Stomach (tissue), 19 donors: ENCODE measurements at places on chromosomes 2 and 18. TPM values are rescaled to one million over a fixed set of nuclear protein-coding genes. Genes with fewer than 3 reads are reported as not detected.

GRCh38 chr18:55999641-56000040, 411.6 kb upstream of the TCF4 start:
- H3K36me3 ChIP-seq, result no peaks in the 10 kb centered on the region
- H3K27me3 ChIP-seq, result no peaks in the 10 kb centered on the region
- no peak for DNase-seq

DNA sequence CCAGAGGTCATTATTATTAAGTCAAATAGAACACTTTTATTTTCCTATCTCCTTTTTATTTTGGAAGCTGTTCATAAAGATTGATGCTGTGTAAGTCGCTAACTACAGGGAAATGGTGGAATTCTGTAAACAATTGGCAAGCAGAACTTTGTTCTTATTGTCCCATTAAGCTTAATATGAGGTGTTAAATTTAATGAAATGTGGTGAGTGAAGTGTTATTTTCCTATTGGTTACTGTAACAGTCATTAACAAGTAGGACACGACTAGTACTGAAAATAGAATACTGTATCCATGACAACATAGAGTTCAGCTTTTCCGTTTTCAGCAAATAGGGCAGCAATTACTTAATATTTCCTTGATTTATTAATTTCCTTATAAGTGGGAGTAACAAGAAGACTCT, 279.1 kb upstream of the ZEB2 start:
- no peaks in the 10 kb centered on the region for H3K27me3 ChIP-seq
- no peak for DNase-seq
- no peak overlapping the region for H3K4me3 ChIP-seq
- H3K36me3 ChIP-seq, result no peaks in the 10 kb centered on the region
- H3K27ac ChIP-seq, result no peak overlapping the region

DYNAP gene
- total RNA-seq, result not detected

AFF3 gene
- 15.2 TPM for total RNA-seq

CFAP221 gene
- total RNA-seq, result 1.3 TPM

DNA sequence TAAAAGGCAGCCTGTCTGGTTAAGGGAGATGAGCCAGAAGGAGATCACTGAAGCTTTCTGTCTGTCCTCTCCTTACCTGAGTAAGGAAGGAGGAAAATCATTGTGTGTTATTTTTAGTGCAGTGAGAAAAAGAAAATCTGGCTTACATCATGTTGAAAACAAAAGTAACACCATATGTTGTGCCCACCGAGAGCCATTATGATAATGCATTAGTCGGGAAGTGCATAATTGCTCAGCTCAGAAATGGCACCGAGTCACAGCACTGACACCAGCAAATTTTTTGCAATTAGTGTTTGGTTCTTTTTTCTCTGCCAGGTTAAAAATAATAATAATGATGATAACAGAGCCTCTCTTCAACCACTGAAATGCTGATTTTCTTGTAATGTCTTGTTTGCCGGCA, 46.6 kb downstream of the HNMT start:
- DNase-seq, result no peak
- H3K4me3 ChIP-seq, result no peak overlapping the region
- peaks cover 34% of the 10 kb centered on the region for H3K36me3 ChIP-seq
- H3K27me3 ChIP-seq, result no peaks in the 10 kb centered on the region
- no peaks in the 10 kb centered on the region for H3K4me1 ChIP-seq

DNA sequence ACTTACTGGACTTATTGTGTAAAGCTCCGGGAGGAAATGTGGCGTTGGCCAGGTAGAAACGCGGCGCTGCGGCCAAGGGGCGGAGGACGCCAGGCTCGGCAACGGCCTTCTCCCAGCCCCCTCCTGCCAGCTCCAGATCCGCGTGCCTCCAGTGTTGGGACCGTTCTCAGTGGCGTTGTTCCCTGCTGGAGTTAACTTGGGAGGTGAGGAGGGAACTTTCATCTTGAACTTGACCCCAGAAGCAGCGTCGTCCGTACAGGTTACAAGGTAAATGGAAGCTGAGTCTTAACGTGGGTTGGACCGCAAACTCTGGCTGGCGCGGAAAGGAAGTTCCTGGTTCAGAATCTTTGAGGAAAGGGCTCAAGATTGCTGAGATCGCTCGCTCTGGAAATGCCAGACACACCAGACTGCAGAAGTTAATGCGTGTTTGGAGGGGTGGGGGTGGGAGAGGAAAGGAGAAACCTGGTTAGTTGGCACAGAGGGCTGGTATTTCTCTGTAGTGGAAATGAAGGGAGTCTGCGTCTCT, 1.3 kb downstream of the TANC1 start:
- H3K4me1 ChIP-seq, result peaks cover 44% of the 10 kb centered on the region
- H3K27ac ChIP-seq, result peak overlapping the region; percentile 99
- H3K4me3 ChIP-seq, result peak overlapping the region; percentile 64
- H3K27me3 ChIP-seq, result peaks cover 15% of the 10 kb centered on the region
- DNase-seq, result peak; percentile 63

GRCh38 chr2:232437195-232437571, 18.8 kb upstream of the ALPI start:
- H3K4me3 ChIP-seq, result no peak overlapping the region
- no peak for DNase-seq
- H3K27ac ChIP-seq, result no peak overlapping the region
- H3K36me3 ChIP-seq, result no peaks in the 10 kb centered on the region
- peaks cover 3% of the 10 kb centered on the region for H3K27me3 ChIP-seq
- H3K4me1 ChIP-seq, result no peaks in the 10 kb centered on the region
